ENCODE measurements at places on chromosomes 5 and 9.

DNA sequence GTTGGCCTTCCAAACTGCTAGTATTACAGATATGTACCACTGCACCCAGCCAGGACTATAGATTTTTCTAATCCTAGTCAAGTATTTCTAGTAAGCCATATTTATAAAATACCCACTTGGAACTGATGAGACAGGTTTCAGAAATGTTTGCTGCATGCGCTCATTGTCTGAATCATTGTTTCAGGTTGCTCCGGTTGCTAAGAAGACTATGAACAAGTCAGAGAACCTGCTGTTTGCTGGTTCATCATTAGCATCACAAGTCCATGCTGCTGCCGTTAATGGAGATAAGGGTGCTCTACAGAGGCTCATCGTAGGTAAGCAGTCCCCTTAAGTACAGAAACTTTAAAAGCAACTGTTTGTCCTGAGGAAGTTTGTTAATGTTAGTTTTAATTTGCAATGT, 5.3 kb downstream of the INVS start:
- no peak for DNase-seq

DNA sequence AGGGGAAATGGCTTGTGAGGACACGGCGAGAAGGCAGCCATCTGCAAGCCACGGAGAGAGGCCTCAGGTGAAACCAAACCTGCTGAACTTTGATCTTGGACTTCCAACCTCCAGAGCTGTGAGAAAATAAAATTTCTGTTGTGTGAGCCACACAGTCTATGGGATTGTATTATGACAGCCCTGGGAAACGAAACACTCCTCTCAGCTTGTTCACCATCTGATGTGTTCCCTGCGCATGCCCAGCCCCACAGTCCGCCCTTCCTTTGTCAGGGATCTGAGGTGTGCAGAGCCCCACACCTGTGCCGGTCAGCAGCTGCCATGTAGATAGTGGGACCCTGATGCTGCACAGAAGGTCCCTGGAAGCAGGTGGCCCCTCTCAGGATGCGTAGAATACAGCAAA, 34.1 kb downstream of the PLPP7 start:
- DNase-seq: no peak

DNA sequence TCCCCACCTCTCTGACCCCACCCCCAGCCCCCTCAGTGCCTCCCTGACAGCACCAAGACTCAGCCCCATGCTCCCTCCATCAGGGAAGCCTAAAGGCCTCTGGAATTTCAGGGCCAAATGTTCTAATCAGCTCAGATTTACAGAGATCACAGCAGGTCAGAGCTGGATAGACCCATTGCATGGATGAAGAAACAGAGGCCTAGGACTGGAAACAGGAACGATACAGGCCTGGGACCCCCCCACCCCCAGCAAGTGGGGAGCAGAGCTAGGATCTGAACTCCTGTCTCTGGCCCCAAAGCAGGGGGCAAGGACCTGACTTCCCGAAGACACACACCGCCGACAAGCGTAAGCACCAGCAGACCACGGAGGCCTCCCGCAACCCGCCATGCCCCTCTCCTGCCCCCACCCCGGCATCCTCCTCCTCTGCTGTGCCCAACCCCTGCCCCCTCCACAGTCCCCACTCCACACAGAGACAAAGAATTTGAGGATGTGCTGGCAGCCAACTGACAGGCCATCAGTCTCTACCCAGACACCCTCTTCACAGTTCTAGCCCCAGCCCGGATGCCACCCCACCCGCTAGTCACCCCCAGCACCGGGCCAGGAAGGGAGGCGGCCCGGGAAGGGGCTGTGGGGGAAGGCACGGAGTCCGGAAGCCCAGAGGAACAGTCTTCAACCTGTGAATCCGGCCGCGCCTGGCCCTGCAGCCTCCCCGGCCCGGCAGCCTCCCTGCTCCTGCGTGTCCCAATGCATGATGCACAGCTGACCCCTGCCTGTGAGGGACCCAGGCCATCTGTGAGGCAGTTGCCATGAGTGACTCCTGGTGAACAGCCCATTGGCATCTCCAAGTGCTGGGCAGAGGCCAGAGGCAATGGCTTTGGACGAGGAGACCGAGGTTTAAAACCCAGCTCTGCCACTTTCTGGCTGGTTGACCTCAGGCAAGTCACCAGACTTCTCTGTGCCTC, 31.3 kb downstream of the NDUFA8 start:
- no peak for DNase-seq

DNA sequence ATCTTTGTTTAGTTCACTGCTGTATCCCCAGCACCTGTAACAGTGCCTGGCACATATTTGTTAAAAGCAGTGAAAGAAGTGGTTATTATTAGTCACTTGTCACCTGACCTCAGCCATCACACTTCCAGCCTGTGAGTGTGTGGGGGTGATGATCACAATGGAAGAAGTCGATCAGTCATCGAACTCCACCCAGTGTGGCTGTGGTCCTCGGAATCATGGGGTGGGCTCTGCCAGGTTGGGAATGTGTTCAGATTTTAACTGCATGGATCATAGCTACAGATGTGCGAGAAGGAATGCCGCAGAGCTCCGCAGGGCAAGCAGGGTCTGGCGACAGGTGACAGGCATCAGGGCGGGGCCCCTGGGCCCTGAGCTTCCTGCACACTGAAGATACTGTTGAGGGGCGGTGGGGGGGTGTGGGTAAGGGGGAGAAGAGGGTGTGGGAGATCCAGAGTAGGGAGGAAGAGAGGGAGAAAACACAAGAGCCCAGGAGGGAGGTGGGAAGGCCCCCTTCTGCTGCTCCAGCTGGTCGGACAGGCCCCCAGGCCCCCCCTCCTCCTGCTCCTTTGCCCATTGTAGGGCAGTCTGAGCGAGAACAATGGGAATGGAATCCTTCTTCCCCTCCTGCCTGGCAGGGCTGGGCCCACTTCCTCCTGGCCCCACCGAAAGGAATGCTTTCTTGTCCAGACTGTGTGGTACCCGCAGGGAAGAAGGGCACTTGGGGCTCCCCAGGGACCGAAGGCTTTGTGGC, 89.6 kb downstream of the SPRY4 start:
- no peak for DNase-seq

- no peak for DNase-seq
Measured at GRCh38 chr9:34589636-34590380, at the start of gene CNTFR. Gene CNTFR (minus strand): TSS chr9:34589724. CDS start chr9:34568981, 20,743 bp downstream.

DNA sequence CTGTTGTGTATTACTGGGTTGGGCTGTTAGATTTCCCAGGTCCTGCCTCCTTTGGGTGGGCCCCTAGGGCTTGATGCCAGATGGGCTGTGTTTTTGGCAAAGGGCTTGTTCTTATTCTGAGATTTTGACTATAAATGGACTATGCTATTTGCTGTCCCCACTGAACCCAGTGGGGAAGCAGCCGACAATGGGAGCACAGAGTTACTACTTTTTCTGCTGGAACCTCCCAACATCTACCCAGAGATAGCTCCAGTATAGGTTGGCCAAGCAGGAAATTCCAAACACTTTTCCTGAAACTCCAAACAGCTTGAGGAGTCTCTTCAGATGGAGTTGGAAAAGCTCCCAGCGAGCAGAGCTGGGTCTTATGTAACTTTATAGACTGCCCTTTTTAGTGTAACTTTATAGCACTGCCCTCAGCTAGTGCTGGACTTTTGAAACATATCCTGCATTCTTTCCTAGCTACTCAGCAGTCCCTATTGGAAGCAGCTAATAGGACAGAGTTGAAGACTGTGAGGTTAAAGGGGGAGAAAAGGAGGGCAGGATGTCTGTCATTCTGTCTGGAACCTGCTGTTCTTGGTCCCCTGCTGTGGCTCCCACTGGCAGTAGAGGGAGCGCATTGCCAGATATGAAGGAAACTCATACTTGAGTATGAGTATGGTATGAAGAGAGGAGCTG, 21.0 kb downstream of the RUSC2 start:
- DNase-seq: no peak

DNA sequence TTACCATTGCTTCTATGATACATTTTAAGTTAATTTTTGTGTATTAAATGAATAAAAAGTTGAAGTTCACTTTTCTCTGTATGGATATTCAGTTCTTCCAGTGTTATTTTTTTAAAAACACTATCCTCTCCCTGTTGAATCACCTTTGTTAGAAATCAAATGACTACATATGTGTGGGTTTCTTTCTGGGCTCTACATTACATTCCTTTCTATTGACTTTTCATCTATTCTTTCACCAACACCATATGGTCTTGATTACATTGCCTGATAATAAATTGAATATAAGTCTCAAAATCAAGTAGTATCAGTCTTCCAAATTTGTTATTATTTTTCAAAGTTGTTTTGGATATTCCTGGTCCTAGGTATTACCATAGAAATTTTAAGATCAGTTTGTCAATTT, 7.3 kb upstream of the RASEF start:
- DNase-seq: no peak

DNA sequence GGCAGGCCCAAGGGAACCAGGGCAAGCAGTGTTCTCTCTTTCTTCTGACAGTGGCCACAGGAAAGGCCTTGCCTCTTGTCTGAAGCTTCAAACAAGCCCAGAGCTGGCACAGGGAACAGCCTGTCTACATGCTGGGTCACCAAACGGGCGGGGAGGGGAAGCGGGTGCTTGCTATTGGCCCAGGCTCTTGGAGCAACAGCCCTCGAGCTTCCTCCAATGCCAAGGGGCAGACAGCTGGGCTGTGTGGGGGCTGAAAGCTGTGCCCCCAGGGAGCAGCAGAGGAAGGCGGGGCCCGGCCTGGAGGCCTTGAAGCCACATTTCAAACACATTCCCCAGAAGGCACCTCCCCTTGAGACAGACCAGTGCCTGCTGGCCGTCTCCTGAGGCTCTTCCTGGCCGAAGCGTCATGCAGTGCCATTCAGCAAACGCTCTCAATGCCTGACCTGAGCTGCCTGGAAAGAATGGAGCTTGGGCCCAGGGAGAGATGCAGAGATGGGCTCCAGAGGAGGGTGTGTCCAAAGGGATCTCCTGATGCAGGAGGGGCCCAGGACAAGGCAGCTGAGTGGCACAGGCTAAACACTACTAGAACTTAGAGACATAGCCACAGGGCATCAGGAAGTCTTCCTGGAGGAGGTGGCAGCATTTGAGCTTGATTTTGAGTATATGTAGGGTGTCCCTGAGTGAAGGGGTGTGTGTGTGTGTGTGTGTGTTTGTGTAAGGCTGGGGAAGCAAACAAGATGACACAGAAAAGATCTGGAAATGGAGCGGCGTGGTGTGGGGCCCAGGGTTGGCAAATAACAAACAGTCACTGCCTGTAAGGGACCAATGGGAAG, 2.5 kb downstream of the FIBCD1 start:
- no peak for DNase-seq

GRCh38 chr5:6545770-6546690, 86.8 kb downstream of the NSUN2 start:
- DNase-seq: no peak

- DNase-seq: no peak
Measured at GRCh38 chr5:177256296-177256695, 47.2 kb downstream of the RAB24 start.

GRCh38 chr5:82465235-82465634, 187.1 kb upstream of the RPS23 start:
- no peak for DNase-seq

GRCh38 chr5:118295045-118295444, 693.3 kb downstream of the DTWD2 start:
- DNase-seq: no peak

DNA sequence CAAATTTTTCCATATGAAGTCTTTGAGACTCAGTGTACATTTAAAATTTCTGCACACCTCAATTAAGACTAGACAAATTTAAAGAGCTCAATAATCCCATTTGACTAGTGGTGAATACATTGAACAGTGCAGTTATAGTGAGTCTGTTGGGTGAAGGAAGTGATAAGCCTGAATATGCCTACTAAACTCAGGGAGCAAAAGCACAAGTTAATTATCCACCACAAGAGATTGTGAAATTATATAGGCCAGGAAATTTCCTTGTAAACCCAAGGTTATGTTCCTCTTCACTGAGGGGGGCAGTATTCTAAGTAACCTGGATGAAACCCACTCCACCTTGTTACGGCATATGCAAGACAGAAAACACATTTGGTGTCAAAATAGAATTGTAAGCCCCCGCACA, 612.9 kb upstream of the DAB2 start:
- DNase-seq: no peak

DNA sequence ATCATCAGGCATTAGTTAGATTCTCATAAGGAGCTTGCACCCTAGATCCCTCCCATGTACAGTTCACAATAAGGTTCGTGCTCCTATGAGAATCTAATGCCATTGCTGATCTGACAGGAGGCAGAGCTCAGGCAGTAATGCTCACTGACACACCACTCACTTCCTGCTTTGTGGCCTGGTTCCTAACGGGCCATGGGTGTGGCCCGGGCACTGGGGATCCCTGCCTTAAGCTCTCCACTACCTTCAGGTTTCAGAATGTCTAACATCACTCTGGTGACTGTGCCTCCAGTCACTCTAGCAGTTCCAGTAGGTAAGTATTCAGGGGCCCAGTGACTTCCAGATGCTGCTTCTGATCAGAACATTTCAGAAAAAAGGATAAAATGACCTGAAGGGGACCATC, 152.4 kb downstream of the LRRC70 start:
- DNase-seq: no peak

GRCh38 chr5:77960863-77961396, 184.8 kb upstream of the TBCA start:
- no peak for DNase-seq

DNA sequence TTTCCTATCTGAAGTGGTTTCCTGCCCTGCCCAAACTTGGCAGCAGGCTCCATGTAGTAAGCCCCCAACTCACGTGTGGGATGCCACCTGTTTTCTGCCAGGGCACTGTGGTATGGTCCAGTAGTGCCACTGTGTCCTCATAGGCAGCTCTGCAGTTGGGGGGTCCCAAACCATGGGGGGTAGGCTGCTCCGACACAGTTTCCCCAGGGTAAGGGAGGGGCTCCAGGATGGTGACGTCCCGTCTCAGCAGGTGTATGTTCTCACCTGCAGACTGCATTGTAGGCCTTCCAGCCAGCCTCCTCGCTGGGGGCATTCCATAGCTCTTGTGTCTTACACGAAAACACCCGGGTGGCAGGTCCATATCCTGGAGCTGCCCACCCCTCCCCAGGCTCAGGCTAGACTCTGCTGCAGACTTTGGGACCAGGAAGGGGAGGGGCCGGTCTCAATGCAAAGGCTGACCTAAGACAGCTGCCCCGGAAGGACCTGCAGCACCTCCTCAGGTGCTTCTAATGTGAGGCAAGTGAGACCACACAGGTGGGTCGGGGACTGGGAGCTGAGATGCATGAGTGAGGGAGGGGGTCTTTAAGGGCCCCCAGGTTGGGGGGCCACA, 330.5 kb upstream of the IRX4 start:
- no peak for DNase-seq

DNA sequence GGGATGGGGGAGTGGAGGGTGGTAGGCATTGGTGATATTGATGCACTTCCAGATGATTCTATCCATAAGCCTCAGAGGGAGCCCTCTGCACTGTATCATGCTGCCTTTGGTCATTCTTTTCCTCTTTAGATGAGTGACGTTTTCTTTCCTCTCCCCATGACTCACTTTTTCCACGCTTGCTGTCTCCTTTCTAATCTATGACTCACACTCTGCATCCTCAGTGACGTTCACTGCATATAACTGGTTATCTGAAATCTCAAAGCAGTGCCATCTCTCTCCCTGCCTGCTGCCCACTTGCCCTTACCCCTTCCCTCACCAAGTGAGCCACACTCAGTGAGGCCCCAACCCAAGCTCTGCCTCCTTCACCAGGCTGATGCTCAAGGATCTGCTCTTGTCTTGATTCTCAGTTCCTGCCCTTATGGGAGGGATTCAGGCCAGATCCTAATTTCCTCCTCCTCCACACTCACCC, 31.6 kb downstream of the PTGS1 start:
- no peak for DNase-seq

Data from cortex of kidney (tissue), 1 donor.